ENCODE measurements at places on chromosomes 5 and 9.
A peak's percentile ranks its signal among the peaks of the same experiment; 100 is the strongest.

- peak; percentile 19 for DNase-seq
Measured at GRCh38 chr5:56094579-56095361, 100.0 kb upstream of the IL6ST start.

- DNase-seq = no peak
Measured at GRCh38 chr5:55305345-55305744, 2.1 kb downstream of the DHX29 start.

DNA sequence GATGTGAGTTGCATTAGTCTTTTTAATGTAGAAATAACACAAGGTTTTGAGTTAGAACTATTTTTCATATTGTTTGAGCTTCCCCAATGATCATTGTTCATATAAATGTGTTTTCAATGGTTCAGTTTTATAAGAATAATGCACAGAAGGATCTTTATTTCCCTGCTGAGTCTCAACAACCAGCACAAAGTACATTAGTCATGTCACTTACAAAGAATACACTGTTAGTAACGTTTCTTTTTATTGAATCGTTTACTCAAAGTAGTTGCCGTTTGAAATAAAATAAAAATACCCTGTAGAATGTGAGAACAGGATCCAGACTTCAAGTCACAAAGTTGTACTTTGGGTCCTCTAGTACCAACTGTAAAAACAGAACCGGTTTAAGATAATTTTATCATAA is 41.5 kb downstream of the ERCC8 start:
- no peak for DNase-seq

- DNase-seq = no peak
Measured at GRCh38 chr9:69757996-69758675, 1.7 kb downstream of the PTAR1 start.
